ENCODE measurements at places on chromosomes 12 and 14.

GRCh38 chr14:68792979-68793733, at the start of gene ZFP36L1:
TSS of gene ZFP36L1 (minus strand) at chr14:68793067. CDS start at chr14:68792938, 129 bp downstream.
- peak; percentile 70 for DNase-seq

DNA sequence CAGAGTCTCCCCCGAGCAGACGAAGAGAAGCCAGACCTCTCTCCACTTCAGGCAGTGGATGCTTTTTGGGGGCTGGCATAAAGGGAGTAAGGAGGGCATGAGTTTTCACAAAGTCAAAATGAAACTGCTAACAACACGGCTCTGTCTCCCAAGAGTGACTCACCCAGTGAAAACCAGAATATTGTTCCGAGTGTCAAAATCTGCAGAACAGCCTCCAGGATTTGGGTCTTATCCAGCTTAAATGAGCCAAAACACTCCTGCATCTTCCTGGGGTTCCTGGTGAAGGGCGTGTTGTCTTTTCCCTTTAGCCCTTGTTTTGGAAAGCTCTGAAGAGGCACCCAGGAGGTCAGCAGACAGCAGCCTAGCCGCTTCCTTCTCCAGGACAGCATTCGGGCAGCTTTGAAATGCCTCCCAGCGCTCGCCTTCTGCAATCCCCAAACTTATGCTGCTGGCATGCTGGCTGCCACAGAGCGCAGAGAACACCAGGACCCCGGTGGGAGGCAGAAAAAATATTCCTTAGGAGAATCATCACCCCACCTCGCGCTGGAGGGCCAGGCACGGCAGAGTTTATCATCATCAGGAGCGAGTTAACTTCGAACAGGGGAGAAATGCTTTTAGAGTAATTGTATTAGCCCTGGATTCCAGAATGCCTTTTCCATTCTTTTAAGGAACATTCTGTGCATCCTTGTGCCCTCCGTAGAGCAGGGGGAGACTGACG, 117.7 kb upstream of the NCOR2 start:
- DNase-seq, result no peak

DNA sequence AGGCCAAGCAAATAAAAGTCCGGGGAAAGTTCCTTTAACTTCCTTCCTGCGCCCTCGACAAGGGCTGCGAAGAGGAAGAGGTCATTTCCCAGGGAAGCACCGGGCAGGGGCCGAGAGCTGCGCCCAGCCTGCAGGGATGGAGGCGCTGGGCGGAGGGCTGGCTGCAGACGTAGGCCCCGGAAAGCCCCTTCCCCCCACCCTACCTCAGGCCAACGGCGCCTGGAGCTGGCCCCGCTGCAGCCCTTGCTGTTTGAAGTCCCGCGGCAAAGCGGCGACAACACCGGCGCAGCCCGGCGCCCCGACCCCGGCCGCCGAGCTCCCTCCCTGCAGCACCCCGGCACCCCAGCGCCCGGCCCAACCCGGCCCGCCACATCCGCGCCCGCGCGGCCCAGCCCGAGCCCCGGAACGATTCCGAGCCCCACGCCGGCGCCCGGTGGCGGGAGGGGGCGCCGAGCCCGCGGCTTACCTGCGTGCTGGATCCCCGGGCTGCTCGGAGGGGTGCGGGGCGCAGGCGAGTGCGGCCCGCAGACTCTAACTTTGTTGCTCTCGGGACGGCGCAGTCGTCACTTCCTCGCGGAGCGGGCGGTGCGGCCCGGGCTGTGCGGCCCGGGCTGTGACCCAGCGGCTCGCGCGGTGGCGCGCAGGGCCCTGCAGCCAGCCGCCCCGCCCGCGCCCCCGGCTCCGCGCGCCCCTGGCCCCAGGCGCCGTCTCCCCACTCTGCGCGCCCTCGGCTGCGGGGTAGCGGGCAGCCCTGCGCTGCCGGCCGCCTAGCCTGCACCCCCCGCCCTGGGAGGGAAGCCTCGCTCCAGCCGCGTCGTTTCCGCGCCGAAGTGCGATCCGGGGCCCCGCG, 64.8 kb upstream of the PTGR2 start:
- peak; percentile 26 for DNase-seq

GRCh38 chr12:132391326-132392041, 62.1 kb upstream of the GALNT9 start:
- no peak for DNase-seq

DNA sequence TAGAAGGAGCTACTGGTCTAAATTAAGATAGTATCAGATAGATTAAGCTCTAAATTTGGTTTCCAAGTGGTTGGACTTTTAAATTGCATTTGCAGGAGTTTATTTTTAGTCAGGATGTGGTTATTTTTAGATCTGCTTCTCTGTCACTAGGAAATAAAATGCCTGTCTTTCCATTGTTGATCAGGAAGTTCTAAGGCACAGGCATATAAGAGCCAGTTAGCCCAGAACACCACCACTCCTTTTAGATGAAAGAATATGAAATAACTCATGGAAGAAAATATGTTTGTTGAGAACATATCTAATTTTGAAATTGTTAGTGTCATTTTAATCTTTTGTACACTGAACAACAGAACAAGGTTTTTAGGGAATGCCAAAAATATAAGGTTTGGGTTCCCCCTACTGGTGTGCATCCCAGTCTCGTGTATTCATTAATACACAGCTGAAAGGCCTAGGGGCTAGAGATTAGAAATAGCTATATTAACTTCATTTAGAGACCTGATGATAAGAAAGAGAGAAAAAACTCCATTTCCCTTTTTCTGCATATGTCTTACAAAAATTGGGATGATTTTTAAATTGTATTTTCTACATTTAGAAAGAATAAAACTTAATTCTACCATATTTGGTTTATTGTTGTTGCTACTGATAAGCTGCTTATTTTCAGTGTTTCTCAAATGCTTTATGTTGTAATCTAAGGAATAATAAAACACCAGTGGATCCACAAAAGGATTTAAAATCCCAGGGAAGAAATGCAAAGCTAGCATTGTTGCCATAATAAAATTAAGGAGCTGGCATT, 67.2 kb downstream of the RIC8B start:
- no peak for DNase-seq

DNA sequence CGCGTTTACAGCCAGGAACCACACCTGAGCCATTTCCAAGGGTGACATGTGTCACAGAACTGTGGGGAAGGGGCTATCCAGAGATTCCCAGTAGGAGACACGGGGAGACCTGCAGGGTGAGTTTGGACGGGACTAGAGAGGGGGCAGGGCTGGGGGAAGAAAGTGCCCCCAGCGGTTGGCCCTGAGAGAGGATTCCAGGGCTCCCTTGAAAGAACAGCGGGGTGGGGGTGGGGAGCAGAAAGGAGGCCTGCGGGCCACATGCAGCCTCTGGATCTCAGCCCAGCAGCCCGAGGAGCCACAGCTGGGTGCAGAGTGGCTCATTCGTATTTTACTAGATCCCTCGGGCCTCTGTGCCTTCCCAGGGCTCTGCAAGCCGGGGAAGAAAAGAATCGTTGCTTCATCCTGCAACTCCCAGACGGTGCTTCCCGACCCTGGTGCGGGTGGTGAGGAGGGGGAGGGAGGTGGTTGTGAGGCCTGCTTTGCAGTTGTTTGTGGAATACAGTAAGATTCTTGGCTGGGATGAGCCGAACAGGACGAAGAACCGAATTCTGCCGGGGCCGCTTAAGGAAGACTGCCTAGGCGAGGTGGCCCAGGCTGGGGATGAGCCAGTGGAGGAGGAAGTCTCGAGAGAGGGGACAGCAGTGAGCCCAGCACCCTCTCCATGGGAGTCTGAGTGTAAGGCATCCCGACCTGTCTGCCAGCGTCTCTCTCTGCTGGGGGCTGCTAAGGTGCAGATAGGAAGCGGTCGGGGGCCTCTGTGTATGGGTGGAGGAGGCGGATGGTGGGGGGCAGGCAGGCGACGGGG, 36.1 kb upstream of the ANKRD9 start:
- DNase-seq, result no peak

DNA sequence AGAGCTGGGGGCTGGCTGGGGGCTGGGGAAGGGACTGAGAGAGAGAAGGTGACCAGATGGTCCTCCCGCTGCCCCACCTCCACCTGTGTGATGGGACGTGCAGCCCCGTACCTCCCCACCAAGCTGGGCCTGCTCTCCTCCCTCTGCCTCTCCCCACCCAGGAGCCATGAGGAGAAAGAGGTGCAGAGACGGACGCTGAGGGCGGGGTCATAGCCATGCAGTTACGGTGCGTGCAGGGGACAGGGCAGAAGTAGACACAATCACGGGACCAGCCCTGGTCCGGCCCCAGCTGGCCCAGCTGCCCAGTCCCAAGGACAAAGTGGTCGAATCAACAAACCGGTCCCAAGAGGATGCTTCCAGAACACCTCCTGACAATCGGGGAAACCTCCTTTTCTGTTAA, 33.2 kb downstream of the RFLNA start:
- DNase-seq, result no peak

Measured in stimulated activated CD4-positive, alpha-beta T cell treated with anti-CD3 and anti-CD28 coated beads, Interleukin-1b, Interleukin-23, amount 100 ng/mL, for 1 hour (primary cell).